ENCODE measurements at places on chromosomes 6 and 20.

DNA sequence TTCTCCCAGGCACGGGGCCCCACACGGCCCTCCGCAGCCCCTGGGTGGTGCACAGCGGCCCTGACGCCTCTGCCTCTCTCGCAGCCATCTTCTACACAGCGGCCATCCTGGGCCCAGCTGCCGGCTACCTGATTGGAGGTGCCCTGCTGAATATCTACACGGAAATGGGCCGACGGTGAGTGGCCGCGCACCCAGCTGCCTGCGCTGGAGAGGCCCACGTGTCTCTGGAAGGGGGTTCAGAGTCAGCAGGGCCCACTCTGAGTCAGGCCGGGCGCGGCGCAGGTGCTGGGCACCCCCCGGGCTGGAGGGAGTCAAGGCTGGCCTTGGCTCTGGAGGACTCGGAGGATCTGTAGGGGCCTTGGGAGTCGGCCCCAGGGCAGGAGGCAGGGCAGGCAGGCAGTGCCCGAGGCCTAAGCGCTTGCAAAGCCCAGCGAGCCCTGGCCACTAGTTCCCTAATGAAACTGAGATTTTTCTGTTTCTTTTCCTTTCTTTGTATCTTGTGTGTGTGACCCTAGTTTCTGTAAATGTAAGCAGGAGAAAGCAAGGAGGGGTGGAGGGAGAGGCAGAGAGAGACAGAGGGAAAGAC, 16.4 kb downstream of the SLCO4A1 start:
- DNase-seq = no peak

DNA sequence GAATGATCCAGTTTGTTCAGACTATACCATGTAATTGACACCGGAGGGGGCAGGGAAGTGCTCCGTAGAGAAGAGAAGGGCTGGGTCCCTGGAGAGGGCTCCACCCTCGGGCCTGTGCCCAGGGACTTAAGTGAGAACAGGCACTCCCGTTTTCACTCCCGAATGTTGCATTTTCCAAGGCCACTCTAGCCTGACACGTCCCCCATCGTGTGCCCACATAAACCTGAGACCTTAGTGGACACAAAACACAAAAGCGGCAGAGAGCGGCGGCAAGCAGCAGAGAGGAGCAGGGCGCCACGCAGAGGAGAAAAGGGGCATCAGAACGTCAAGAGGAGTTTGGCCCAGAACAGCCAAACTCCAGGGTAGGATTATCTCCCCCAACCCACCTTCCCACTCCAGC, 1405.1 kb downstream of the GRIK2 start:
- no peak for DNase-seq

DNA sequence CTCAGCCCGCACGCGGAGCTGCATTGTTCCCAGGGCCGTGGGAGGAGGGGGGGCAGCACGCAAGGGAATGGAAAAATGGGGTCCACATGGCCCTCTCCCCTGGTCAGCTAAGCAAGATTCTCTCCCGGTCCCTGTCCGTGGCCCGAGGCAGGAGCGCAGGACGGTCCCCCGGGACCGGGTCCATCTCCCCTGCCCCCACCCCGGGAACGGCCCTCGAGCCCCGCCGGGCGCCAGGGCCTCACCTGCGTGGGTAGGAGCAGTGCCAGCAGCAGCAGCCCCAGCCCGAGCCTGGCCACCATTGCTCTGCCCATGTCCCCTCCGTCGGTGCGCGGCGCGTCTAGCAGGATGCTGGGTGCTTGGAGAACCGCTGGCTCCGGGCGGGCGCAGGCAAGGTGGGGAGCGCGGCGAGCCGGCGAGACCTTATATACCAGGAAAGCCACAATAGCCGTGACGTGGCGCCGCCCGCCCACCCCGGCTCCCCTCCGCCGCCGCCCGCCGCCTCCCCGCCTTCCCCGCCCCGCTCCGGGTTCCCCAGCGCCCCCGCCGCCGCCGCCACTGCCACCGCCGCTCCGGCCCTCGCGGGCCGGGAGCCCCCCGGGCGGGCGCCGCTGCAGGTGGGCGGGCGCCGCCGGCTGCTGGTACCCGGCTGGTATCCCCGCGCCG, at the start of gene CD24:
CD24 (minus strand) TSS at position 394 of the 663 bp plus-strand sequence; CDS start at position 311, 83 bp downstream.
- DNase-seq = no peak

- DNase-seq = no peak
Measured at GRCh38 chr20:31630187-31630790, 7.4 kb upstream of the COX4I2 start.

- no peak for DNase-seq
Measured at GRCh38 chr20:1824834-1825233, 70.4 kb upstream of the SIRPA start.

GRCh38 chr20:19835533-19836222, 77.6 kb downstream of the RIN2 start:
- no peak for DNase-seq

All from stimulated activated CD8-positive, alpha-beta memory T cell treated with anti-CD3 and anti-CD28 coated beads, Interleukin-2, amount 100 ng/mL, for 48 hours (primary cell).